MCF 10A (cell line): ENCODE measurements at places on chromosomes 13 and 19.

- DNase-seq, result no peak
Observed at GRCh38 chr19:10143681-10144080, 24.0 kb upstream of the EIF3G start.

- no peak for DNase-seq
Observed at GRCh38 chr13:33110713-33111413, 94.6 kb downstream of the KL start.

DNA sequence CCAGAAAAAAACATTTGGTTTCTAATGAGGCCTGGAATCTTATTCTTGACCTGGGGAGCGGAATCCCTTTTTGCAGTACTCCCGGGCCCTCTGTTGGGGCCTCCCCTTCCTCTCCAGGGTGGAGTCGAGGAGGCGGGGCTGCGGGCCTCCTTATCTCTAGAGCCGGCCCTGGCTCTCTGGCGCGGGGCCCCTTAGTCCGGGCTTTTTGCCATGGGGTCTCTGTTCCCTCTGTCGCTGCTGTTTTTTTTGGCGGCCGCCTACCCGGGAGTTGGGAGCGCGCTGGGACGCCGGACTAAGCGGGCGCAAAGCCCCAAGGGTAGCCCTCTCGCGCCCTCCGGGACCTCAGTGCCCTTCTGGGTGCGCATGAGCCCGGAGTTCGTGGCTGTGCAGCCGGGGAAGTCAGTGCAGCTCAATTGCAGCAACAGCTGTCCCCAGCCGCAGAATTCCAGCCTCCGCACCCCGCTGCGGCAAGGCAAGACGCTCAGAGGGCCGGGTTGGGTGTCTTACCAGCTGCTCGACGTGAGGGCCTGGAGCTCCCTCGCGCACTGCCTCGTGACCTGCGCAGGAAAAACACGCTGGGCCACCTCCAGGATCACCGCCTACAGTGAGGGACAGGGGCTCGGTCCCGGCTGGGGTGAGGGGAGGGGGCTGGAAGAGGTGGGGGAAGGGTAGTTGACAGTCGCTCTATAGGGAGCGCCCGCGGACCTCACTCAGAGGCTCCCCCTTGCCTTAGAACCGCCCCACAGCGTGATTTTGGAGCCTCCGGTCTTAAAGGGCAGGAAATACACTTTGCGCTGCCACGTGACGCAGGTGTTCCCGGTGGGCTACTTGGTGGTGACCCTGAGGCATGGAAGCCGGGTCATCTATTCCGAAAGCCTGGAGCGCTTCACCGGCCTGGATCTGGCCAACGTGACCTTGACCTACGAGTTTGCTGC, at the start of gene ICAM4:
Gene ICAM4, plus strand, starts transcription at position 153 of the 935 bp plus-strand sequence. Its CDS starts 58 bp downstream, at position 211.
- DNase-seq, result no peak

DNA sequence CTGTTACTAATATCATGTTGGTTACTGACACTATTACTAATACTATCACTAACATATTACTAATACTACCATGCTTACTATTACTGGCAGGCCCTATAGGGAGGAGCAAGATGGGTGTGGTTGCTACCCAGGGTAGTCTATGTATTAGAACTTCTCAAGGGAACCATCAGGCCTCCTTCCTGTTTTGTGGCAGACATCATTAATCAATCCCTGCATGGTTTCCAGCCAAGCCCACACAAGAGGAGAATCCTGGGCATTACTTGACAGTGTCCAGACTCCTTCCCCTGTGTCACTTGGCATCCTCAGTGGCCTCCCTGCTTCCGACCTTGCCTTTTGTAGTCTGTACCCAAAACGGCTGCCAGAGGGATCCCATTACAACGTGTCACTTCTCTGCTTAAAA, 8.9 kb downstream of the HAS1 start:
- DNase-seq, result no peak

DNA sequence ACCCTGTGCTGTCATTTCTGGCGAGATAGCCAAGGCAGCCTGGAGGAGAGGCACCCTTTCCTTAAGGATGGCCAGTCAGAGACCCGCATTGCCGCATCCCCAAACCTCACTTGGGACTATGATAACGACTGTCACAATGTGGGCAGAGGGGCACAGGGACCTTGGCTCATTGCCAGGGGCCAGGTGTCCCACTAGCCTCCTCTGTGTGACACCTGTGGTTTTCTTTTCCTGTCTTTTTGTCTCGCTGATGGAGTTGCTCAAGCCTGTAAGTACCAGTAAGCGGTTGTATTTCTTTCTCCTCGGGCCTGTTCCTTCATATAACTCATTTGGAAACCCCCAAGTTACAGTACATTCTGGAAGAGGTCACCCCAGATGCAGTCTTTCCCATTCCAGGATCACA, 59.5 kb downstream of the TDRD12 start:
- no peak for DNase-seq
